Stimulated activated CD4-positive, alpha-beta T cell treated with anti-CD3 and anti-CD28 coated beads, Interleukin-15, amount 100 ng/mL, for 1 hour (primary cell): ENCODE measurements at places on chromosomes 3 and 15.

- no peak for DNase-seq
Observed at GRCh38 chr3:144028798-144029411, 57.3 kb downstream of the DIPK2A start.

GRCh38 chr3:54761637-54762036 is 166.2 kb downstream of the LRTM1 start:
- DNase-seq: no peak

GRCh38 chr3:77667901-77668300 is 628.0 kb downstream of the ROBO2 start:
- DNase-seq: no peak

DNA sequence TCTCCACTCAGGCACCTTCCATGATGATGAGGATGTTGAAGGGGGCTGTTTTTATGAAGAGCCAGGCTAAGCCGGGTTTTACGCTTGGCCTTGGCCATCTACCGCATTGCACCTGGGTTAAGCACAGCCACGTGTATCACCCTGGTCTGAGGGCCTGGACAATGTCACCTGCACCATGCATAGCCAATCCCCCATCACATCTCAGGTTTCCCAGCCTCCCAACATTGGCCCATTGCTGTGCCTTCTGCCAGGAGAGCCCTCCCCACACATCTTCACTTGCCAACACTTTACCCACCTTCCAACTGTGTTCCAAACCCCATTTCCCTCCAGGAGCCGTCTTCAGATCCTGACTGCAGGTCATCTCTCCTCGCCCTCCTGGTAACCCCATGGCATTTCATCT is 135.3 kb upstream of the ABHD17C start:
- DNase-seq: no peak
